ENCODE measurements at places on chromosomes 12 and 14. TPM values are rescaled to one million over a fixed set of nuclear protein-coding genes. Genes with fewer than 3 reads are reported as not detected.

The CATSPERB gene
- total RNA-seq, result 2.8 TPM

The TRHDE gene
- total RNA-seq, result 12.5 TPM

GRCh38 chr12:131085816-131086591 is 132.3 kb downstream of the ADGRD1 start:
- no peaks in the 10 kb centered on the region for H3K27me3 ChIP-seq
- no peak overlapping the region for H3K4me3 ChIP-seq
- no peak overlapping the region for H3K27ac ChIP-seq
- H3K36me3 ChIP-seq, result peaks cover 37% of the 10 kb centered on the region
- H3K4me1 ChIP-seq, result no peaks in the 10 kb centered on the region

The OR4K1 gene
- total RNA-seq, result not detected

- H3K27ac ChIP-seq, result no peak overlapping the region
- no peak for DNase-seq
- peaks cover 26% of the 10 kb centered on the region for H3K4me1 ChIP-seq
- no peaks in the 10 kb centered on the region for H3K36me3 ChIP-seq
- no peak overlapping the region for H3K4me3 ChIP-seq
- H3K27me3 ChIP-seq, result no peaks in the 10 kb centered on the region
Measured at GRCh38 chr12:85825746-85826145, 10.5 kb downstream of the RASSF9 start.

The PAH gene
- not detected for total RNA-seq

The CMTM5 gene
- 1.4 TPM for total RNA-seq

DNA sequence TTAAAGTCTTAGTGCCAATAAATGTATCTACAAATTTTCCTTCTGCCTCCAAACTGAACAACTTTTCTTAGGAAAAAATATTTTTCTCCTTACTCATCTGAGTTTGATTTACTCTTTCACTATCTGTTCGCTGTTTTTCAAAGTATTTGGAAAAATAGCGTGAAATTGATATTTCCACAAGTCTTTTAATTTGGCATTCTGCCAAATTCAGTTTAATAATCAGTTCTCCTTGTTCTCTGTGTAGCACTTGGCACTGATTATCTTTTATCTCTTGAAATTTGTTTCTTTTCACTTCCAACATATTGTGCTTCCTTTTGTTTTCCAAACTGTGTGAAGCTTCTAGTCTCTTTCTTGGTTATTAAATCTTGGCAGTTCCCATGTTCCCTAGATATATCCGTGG is 559.8 kb downstream of the RPL10L start:
- H3K27me3 ChIP-seq, result no peaks in the 10 kb centered on the region
- no peaks in the 10 kb centered on the region for H3K4me1 ChIP-seq
- DNase-seq, result no peak
- H3K36me3 ChIP-seq, result no peaks in the 10 kb centered on the region
- H3K27ac ChIP-seq, result no peak overlapping the region

GRCh38 chr12:111173836-111174235 is 195.1 kb downstream of the PHETA1 start:
- no peak for DNase-seq
- no peaks in the 10 kb centered on the region for H3K36me3 ChIP-seq
- H3K4me3 ChIP-seq, result no peak overlapping the region
- H3K27me3 ChIP-seq, result peaks cover 16% of the 10 kb centered on the region
- H3K27ac ChIP-seq, result no peak overlapping the region

The SLC4A8 gene
- 8.3 TPM for total RNA-seq

DNA sequence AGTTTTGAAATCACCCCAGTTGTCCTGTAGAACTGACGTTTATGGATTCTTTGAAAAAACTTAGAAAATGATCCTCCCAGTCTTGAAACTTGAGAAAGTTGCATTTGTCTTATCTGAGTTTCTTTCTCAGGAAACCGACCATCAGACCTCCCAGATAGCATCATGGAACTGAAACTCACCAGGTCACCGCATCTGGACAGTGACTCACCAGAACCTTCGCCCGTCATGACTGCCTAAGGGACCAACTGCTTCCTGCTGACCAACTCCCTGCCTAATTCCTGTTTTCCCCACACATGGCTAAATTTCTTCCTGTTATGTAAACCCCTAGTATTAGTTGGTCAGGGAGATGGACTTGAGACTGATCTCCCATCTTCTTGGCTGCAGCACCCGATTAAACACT is 175.7 kb downstream of the RIMBP2 start:
- no peaks in the 10 kb centered on the region for H3K27me3 ChIP-seq
- DNase-seq, result no peak
- no peak overlapping the region for H3K4me3 ChIP-seq
- H3K36me3 ChIP-seq, result no peaks in the 10 kb centered on the region

The SLC6A12 gene
- total RNA-seq, result 14.2 TPM

- H3K4me3 ChIP-seq, result no peak overlapping the region
- H3K27me3 ChIP-seq, result no peaks in the 10 kb centered on the region
- no peak overlapping the region for H3K27ac ChIP-seq
- no peak for DNase-seq
- no peaks in the 10 kb centered on the region for H3K36me3 ChIP-seq
Measured at GRCh38 chr12:75646329-75647210, 135.2 kb upstream of the KRR1 start.

The OLR1 gene
- total RNA-seq, result 172 TPM

DNA sequence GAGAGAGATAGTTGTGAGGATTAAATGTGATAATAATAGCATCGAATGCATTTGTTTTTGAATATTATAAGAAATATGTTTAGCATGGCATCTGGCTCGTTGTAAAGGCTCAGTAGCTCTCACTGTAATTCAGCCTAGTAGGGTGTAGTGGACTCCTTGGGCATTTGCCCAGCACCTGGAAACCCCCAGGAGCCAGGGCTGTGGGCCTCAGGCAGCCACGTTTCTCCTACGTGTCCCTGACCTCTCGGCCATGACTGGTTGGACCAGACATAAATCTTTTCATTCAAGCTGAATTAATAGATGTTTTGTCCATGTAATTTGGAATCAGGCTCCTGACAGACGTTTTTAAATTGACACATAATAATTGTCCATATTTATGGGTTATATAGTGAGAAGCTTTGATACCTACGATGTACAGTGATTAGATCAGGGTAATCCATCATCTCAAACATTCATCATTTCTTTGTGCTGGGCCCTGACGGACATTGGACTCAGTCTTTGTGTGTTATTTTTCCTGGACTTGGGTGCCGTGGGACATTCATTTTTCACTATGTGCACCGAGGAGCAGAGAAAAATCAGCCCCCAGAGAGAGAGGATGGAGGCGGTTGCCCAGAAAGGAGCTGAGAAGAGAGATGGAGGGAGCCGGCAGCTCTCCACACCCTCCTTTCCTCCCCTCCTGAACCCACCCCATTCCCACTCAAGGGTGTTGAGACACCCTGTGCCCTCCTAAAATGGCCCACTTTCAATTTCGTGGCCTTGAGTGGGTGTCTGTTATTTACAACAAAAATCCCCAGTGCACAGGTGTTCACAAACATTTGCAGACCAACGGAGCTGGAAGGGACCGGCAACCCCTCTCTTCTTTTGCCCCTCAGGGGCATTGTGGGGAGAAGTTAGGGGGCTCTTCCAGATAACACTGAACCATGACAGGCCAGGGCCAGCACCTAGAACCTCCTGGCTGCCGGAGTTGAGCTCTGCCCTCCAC is 296.4 kb downstream of the DPF3 start:
- H3K27ac ChIP-seq, result no peak overlapping the region
- H3K27me3 ChIP-seq, result peaks cover 9% of the 10 kb centered on the region
- no peaks in the 10 kb centered on the region for H3K36me3 ChIP-seq
- no peak overlapping the region for H3K4me3 ChIP-seq

The PRKD1 gene
- total RNA-seq, result 14.9 TPM

GRCh38 chr12:9130244-9130643 is 14.5 kb upstream of the A2M start:
- no peaks in the 10 kb centered on the region for H3K4me1 ChIP-seq
- no peaks in the 10 kb centered on the region for H3K27me3 ChIP-seq

The HCAR3 gene
- total RNA-seq, result 6.9 TPM

GRCh38 chr12:1531654-1532374 is 62.6 kb downstream of the FBXL14 start:
- no peaks in the 10 kb centered on the region for H3K36me3 ChIP-seq
- H3K27me3 ChIP-seq, result peaks cover 56% of the 10 kb centered on the region
- DNase-seq, result no peak
- peaks cover 15% of the 10 kb centered on the region for H3K4me1 ChIP-seq
- H3K4me3 ChIP-seq, result peak overlapping the region; percentile 58

The ZBTB42 gene
- 13.1 TPM for total RNA-seq

The DYNC1H1 gene
- 437 TPM for total RNA-seq

The BEGAIN gene
- total RNA-seq, result 1.3 TPM

The C12orf60 gene
- 0.77 TPM for total RNA-seq

DNA sequence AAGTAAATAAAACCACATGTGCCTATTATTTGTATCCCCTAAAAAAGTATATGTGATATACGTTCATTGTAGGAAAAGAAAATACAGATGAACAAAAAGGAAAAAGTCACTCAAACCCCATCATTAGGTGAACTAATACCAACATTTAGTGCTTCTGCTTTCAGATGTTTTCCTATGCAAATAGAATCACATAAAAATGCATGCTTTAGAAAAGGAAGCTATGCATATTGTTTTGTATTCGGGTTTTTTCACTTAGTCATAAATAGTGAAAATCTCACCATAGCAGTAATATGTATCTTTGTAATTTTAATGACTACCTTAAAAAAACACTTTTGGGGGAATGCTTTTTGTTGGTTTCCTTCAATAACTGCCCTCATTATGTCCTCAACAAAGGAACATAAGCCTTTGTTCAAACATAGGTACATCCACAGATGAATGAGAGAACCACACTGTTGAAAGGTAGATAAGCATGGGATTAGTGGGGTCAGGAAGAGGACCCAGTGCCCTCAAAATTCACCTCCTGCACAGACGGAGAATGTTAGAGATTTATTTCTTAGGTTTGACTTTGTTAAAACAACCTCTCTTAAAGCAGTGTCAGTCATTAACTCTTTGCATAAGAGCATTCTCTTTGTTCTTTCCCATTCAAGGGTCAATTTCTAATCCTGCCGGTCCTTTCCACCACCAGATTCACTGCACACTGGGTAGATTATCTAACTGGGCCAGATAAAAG is 6.5 kb downstream of the AMDHD1 start:
- H3K27me3 ChIP-seq, result no peaks in the 10 kb centered on the region
- no peak overlapping the region for H3K27ac ChIP-seq
- H3K36me3 ChIP-seq, result no peaks in the 10 kb centered on the region

DNA sequence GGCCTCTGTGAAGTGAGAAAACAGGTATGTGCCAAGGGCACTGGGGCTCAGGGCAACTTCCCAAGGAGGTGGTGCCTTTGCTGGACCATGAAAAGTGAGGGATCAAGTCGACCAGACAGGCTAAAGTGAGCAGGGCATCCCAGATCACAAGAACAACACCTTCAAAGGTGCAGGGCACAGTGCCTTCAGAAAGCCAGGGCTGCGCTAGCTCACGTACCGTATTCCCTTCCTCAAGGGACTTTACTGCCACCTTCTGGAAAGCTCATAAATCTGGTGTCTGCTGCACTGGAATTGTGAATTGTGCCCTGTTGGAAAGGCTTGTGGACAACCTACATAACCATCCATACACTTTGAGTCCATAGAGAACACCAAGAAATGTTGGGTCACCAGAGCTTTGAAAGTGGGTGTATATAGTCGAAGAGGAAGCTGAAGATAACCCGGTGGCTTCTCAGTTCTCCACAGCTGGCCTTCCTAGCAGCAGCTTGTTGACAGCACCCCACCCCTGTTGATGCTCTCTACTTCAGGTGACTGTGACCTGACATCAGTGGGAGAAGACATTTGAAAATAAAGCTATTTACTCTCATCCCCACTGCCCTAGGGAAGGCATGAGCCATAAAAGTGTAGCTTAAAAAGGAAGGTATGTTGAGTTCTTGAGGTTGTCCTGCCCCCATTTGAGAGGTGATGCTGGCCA is 24.5 kb downstream of the FIGNL2 start:
- no peak overlapping the region for H3K27ac ChIP-seq
- no peaks in the 10 kb centered on the region for H3K36me3 ChIP-seq
- peaks cover 8% of the 10 kb centered on the region for H3K27me3 ChIP-seq
- H3K4me1 ChIP-seq, result peaks cover 26% of the 10 kb centered on the region

DNA sequence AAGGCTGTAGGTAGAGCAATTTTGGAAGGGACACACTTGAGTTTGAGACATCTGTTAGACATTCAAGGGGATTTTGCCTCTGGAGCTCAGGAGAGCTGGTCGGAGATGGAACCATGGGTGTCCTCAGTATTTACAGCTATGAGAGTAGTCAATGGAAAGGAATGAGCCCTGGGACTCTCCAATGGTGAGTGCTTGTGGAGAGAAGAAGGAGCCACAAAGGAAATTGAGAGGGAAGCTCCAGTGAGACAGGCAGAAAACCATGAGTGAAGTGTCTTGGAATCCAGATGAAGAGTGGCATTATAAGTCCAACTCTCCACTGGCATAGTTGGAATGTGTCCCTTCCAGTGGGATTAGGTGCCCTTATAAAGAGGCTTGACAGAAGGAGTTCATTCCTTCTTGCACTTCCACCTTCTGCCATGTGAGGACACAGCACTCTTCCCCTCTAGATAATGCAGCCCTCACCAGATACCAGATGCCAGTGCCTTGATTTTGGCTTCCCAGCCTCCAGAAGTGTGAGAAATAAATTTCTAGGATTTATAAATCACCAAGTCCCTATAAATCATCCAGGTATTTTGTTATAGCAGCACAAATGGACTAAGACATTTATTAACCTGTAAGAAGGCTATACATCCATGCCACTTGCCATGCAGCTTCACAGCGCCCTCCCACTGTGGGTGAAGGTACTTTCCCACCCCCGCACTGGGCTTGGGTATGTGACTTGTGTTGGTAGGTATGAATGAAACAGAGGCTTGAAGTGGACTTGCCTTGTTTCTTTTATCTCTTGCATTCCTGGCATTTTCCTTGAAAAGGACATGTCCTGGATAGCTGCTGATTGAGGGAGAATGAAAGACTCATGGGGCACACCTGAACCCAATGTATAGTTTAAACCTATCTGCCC is 27.3 kb downstream of the LLPH start:
- H3K4me3 ChIP-seq, result no peak overlapping the region
- H3K36me3 ChIP-seq, result no peaks in the 10 kb centered on the region
- no peak overlapping the region for H3K27ac ChIP-seq
- no peaks in the 10 kb centered on the region for H3K27me3 ChIP-seq

- H3K36me3 ChIP-seq, result no peaks in the 10 kb centered on the region
- H3K4me1 ChIP-seq, result no peaks in the 10 kb centered on the region
- H3K27me3 ChIP-seq, result no peaks in the 10 kb centered on the region
- DNase-seq, result no peak
- H3K27ac ChIP-seq, result no peak overlapping the region
- no peak overlapping the region for H3K4me3 ChIP-seq
Measured at GRCh38 chr14:39023939-39024871, 78.8 kb downstream of the SEC23A start.

The TMEM229B gene
- 6.4 TPM for total RNA-seq

Data from lower lobe of right lung (tissue), 2 donors.